ENCODE measurements at places on chromosomes 2 and 18.

DNA sequence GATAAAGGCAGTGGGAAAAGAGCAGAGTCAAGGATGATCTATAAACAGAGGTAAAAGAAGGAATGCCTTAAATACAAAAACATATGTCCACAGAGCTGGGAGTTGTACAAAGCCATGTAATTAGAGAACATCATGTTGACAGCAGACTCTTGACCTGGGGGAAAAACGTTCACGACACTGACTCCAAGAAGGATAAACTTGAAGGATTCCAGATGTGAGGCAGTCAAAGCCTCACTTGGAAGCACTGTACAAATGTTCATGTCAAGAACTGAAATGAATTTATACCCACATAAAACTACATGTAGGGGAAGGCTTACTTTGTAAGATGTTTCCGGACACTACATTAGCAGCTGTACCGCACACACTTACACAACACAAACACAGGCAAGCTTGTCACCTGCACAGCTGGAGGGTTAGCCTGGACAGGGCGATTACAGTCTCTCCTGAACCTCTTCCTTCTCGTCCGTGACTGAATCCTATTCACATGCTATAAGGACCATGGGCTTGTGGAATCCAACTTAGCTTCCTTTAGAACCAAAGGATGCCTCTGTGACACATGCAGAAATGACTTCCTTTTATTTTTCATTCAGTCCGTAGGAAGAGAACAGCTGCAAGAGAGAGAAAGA, 88.6 kb downstream of the SH3YL1 start:
- peak; percentile 51 for DNase-seq

- no peak for DNase-seq
Measured at GRCh38 chr2:196783431-196784094, 15.9 kb downstream of the GTF3C3 start.

GRCh38 chr2:163909411-163910080, 173.7 kb upstream of the FIGN start:
- no peak for DNase-seq

- no peak for DNase-seq
Measured at GRCh38 chr2:34997779-34998178, 1357.8 kb upstream of the CRIM1 start.

DNA sequence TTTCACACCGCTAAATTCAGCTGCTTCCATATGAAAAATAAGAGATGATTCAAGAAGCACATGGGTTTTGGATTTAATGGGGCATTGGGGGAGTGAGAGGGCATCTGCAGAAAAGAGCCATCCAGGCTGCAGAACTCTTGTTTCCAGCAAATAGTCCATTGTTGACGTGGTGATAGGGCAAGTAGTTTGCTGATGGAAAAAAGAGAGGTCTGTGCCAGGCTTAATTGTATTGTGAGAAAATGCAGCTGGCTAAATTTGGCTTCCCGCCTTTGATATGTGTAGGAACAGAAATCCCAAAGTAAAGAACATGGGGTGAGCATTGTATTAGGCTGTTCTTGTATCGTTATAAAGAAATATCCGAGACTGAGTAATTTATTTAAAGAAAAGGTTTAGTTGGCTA, 199.5 kb downstream of the SETBP1 start:
- no peak for DNase-seq

- no peak for DNase-seq
Measured at GRCh38 chr2:129483366-129483765, 496.1 kb upstream of the RAB6C start.

DNA sequence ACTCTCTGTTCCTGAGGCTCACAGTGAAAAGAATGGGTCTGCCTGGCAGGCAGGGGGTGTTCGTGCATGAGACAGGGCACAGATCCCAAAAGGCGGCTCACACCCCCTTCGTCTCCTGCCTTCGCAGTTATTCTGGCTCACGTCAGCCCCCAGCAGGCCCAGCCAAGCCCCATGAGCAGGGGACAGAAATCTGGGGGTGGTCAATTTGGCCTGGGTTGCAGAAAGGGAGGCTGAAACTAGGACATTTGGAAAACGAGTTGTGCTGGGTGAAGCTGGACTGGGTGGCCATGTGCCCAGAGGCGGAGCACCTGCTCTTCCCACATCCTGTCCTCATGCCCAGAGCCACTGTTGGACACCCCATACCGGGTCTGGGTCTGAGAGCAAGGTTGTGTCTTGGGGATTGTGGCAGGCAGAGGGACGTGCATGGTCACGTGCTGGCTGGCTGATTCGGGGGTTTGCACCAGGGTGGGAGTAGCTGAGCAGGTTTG, 99.0 kb upstream of the MCFD2 start:
- DNase-seq, result no peak

- no peak for DNase-seq
Measured at GRCh38 chr2:855177-855576, 95.5 kb upstream of the SNTG2 start.

- no peak for DNase-seq
Measured at GRCh38 chr18:55314031-55314430, 274.0 kb downstream of the TCF4 start.

GRCh38 chr18:61856678-61857077, 36.1 kb downstream of the RNF152 start:
- no peak for DNase-seq

GRCh38 chr2:43105586-43106558, 120.5 kb downstream of the ZFP36L2 start:
- DNase-seq, result no peak

DNA sequence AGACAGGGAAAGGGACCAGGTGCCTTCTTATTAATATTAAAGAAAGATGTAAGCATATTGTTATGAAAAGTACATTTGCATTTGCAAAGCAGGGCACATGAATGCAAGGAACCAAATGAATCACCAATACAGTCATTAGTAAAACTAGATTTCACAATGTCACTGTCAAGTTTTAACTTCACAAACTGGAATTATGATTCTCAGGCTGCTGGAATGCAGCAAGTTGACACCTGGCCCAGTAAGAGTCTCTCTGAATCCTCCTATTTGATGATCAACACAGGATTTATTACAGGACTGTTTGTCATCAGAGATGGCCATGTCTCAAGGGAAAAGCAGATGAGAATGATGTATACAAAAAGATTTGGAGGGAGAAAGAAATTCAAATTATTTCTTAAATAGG, 72.9 kb upstream of the STK39 start:
- DNase-seq, result no peak

GRCh38 chr18:52903857-52904256, 563.9 kb downstream of the DCC start:
- peak; percentile 6 for DNase-seq

GRCh38 chr2:100178864-100179263, 36.5 kb upstream of the AFF3 start:
- DNase-seq, result no peak

GRCh38 chr2:225756198-225756597, 356.7 kb downstream of the NYAP2 start:
- DNase-seq, result no peak

GRCh38 chr2:41994233-41994637, 53.6 kb upstream of the PKDCC start:
- DNase-seq, result no peak

- no peak for DNase-seq
Measured at GRCh38 chr2:216056739-216057138, 24.9 kb downstream of the PECR start.

- DNase-seq, result no peak
Measured at GRCh38 chr2:123154195-123154594, 870.9 kb upstream of the CNTNAP5 start.
